NCI-H1417 treated with DMSO at 0.1 percent for 48 hours (cell line): ENCODE measurements at places on chromosomes 12 and 14.

DNA sequence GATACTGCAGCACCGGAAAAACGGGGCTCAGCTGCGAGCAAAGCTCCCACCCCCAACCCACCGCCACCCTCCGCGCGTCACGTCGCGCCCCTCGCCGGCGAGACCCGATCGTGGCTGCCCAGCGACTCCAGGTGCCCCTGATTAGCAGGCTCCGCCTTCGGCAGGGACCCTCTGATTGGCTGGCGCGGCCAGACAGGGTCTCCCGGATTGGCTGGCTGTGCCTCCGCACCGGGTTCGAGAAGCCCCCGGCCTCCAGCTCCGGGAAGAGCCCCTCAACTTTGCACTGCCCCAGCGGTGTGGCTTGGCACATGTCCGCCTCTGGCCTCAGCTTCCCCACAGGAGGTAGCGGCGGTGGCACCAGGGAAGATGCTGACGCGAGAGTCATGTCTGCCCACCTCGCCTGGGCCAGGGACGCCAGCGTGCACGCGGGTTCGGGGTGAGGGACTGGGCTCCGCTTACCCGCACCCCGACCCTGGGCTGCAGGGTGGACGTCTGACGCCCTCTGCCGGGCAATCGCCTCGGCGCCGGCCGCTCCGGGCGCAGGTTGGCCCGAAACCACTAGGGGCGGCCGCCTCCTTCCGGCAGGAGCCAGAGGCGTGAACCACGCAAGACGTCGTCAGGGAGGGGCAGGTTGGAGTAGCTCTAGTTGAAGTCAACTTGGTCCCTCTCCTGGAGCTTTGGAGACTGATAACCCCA lies 498 bp upstream of the RHOF start:
- DNase-seq = no peak

DNA sequence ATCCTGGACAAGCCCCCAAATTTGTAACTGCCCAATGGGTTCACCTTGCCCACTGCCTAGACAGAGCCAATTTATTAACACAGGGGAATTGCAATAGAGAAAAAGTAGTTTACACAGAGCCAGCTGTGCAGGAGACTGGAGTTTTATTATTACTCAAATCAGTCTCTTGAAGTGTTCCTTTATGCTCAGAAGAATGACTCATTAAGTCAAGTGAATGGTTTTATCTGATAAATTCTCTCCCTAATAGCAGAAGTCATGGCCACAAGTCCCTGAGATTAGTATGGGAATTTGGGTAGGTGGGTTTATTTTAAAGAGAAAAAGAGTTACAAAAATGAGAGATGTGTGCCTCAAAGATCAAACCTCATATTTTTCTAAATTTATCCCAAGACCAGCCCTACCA lies 122.8 kb upstream of the NUDT4 start:
- DNase-seq = no peak

DNA sequence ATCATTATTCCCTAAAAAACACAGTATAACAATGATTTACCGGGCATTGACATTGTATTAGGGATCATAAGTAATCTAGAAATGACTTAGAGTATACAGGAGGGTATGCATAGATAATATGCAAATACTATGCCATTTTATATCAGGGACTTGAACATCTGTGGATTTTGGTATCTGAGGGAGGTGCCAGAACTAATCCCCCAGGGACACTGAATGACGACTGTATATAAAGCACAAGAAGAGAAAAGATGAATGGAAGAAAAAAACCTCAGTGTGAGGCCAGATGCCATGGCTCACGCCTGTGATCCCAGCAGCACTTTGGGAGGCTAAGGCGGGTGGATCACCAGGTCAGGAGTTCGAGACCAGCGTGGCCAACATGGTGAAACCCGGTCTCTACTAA lies 25.5 kb upstream of the COX6A1 start:
- no peak for DNase-seq

GRCh38 chr12:12505544-12506495 lies 56.8 kb downstream of the DUSP16 start:
- DNase-seq = no peak

DNA sequence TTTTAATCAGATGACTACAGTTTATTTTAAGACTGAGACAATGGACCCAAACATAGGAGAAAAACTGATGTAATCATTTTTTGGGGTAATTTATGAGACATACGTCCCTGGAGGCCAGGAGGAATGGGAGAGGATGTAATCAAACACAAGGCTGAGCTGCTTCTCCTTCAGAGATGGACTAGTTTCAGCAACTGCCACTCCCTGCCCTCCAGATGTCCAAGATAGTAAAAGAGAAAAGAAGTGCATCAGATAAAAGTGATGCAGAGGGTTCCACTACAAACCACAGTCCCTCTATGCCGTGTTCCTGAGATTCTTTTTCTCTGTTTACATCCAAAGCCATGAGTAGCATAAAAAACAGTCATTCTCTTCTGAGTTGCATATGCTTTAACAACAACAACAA lies 101.1 kb downstream of the DACT1 start:
- no peak for DNase-seq

DNA sequence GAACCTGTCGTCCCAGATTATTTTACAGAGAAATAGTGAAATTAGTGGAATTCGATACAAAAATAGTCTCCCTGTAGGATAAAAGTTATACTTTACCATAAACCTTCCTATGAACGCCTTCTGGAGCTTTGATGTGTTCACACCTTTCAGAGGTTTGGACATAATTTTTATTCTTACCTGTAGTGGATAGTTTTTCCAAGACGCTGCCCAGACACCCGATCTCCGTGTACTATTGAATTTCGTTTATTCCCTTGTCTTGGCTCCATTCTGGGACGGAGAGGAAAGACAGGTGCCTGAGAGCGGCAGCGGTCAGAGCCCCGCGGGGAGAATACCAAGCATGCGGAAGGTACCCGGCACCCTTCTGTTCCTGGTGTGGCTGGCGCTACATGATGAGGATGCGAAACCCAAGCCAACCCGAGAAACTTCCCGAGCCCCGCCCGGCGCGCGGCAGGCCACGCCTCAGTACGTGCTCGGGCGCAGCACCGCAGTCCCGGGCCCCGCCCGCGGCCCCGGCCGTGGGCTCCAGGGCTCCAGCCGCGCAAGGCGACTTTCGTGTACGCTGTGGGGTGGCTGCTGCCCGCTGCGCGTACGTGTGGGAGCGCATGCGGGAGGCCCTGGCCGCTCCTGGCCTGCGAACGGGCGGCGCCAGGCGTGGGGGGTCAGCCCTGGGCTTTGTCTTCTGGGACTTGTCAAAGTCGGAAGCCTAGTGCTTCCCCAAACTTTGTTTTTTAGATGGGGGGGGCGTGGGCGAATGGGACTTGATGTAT lies 11.3 kb upstream of the SNAPC1 start:
- DNase-seq = no peak

- no peak for DNase-seq
Observed at GRCh38 chr12:93149229-93149628, 220.1 kb upstream of the EEA1 start.

DNA sequence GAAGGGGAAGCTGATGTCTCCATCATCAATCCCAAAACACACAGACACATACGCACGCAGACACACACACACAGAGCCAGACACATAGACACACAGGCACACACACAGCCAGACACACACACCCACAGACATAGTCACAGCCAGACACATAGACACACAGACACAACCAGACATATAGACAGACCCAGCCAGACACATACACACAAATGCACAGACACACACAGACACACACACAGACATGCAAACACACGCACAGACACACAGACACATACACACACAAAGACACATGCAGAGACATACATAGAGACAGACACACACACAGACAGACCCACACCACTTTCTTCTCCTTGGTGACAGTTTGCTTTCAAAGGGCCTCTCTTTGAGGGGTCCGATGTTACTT lies 6.3 kb downstream of the CCDC197 start:
- no peak for DNase-seq

- no peak for DNase-seq
Observed at GRCh38 chr14:99209409-99209808, 62.6 kb downstream of the BCL11B start.

GRCh38 chr12:109697877-109698468 lies 15.7 kb upstream of the FAM222A start:
- no peak for DNase-seq

GRCh38 chr12:49092086-49092815 lies 2.4 kb downstream of the DHH start:
- DNase-seq = no peak

DNA sequence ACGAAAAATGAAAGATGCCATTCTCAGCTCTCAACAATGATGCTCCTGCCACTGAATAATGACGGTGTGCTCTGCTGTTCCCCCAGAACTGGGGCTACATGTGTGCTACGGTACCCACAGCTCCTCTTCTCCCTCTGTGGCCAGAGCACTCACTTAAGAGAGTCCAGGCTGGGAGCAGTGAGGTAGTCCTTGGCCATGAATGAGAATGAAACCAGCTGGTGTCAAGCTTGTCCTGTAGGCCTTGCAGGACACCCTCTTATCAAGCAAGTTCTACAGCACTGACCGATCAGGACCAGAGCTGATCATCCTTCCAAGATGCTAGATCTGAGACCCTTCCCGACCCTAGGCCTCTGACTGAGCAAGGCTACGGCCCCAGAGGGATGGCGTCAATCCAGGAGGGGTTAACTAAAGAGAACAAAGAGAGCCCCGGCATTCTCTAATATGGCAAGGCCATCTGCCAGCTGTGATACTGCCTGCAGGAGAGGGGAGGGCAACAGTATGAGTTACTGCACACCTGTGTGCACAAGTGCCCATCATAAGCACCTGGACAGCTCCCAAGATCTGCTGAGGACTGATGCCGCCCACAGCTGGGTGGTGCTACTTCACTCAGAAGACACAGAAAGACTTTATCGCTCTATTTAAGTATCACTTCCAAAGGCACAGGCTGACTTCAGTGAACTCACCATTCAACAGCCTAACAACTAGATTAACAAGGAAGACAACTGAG lies 30.5 kb downstream of the APPL2 start:
- no peak for DNase-seq

DNA sequence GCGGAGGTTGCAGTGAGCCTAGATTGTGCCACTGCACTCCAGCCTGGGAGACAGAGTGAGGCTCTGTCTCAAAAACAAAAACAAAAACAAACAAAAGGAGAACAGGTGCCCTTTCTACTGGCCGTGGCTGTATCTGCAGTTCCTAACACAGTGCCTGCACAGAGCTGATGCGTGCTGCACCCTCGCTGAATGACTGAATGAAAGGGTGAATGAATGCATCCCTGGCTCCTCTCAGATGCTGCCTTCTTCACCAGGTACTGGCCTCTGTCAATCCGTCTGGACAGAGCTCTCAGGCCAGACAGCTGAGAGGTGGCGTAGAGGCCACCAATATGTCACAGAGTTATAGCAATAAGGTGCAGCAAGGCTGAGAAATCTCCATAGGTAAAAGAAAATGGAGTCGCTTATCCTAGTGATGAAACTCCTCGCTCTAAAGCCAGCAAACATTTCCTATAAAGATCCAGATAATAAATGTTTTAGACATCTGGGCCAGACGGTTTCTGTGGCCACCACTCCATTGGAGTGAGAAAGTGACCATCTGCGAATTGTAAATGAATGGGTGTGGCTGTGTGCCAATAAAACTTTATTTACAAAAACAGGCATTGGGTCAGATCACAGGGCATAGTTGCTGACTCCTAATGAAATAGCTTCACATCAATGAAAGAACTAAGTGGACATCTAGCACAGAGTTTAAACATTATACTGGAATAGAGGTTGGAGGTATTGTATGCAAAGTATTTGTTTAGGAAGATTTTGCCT lies 15.9 kb upstream of the FZD10 start:
- no peak for DNase-seq

GRCh38 chr14:69999261-69999674 lies 120.1 kb downstream of the SMOC1 start:
- peak; percentile 74 for DNase-seq

- DNase-seq = no peak
Observed at GRCh38 chr12:52836042-52836466, 1.9 kb upstream of the KRT79 start.

DNA sequence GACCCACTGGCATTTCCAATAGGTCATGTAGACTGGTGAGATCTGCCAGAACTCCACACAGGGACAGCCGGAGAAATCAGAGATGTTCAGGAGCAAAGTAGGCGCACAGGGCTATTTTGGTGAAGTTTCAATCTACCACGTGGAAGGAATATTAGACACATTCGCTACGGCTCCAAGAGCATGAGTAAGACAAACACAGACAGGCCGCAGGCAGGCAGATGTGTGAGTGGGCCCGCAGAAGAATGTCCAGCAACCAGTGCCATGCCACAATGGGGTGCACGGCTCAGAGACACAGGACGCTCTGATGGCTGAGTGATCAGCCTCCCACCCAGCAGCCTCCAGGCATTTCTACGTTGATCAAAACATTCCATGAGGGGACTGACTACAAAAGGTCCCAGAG lies 10.4 kb downstream of the SLC15A4 start:
- DNase-seq = no peak

DNA sequence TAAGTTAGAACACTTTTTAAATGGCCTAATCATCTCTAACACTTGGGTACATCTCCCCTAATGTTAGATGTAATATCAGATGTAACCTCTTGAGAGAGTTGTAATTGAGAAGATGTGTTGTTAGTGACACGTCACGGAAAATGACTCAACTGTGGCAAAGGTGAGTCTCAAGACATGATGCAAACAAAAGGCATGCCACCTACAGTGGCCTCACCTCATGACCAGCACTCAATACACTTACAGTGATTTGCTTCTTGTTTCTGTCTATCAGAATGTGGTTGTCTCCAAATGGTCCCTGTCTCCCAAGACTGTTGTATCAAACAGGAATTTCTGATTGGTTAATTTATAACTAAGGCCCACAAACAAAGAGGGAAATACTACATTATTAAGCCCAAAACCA lies 91.2 kb downstream of the SLC25A21 start:
- DNase-seq = no peak

GRCh38 chr14:42222924-42223471 lies 616.3 kb downstream of the LRFN5 start:
- DNase-seq = no peak

DNA sequence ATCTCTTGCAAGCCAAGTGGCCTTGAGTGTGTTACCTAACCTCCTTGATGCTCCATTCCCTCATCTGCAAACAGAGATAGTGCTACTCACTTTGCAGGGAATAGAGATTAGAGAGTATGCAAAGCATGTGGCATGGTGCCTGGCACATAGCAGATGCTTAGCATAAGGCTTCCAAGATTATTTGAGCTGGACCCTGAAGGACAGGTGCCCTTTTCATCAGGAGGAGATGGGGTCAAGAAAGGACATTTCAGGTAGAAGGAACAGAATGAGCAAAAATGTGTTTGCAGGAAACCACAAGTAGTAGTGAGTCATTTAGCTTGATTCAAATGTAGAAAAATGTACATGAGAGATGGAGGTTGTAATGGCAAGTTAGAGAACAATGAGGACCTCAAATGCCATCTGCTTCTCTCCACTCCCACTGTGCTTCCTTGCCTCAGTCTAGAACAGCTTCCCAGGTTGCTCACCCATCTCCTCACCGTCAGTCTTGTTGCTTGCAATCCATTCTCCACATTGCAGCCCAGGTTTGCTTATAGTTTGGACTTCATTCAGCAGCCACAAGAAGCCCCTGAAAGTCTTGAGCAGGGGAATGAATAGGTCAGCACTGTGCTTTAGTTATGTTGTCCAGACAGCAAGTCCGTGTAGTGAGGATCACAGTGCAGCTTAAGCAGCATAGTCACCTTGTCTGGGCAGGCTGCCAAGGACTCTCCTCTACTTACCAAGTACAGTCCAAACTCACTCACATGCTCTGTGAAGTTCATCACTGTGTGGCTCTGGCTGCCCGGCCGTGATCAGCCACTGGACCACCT lies 536.3 kb upstream of the CCDC196 start:
- DNase-seq = no peak
